LHCN-M2 (cell line): ENCODE measurements at places on chromosomes 4 and X.

GRCh38 chr4:94804650-94805049, 46.9 kb downstream of the BMPR1B start:
- no peak for DNase-seq

DNA sequence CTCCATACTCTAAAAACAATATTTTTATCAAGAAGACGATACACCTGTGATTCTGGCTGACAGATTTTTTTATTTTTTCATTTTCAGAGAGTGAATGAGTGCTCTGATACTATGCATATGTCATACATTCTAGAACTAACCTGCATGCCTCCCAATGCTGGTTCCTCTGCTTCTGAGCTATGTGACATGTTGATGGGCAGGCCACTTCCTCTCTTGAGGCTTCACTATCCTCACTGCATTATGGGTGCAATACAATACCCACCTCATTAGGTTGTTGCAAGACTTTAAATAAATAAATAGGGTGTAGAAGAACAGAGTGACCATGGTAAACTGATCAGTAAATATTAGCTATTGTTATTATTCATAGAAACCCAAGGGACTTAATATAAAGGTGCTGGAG, 408.3 kb downstream of the HNRNPD start:
- DNase-seq, result no peak

DNA sequence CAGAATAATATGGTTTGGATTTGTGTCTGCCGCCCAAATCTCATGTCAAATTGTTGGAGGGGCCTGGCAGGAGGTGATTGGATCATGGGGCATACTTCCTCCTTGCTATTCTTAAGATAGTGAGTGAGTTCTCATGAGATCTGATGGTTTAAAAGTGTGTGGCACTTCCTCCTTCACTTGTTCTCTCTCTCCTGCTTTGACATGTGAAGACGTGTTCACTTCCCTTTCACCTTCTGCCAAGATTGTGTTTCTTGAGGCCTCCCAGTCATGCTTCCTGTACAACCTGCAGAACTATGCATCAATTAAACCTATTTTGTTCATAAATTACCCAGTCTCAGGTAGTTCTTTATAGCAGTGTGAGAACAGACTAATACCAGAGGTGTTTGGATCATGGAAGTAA, 325.7 kb upstream of the GIMD1 start:
- no peak for DNase-seq

- DNase-seq, result no peak
Observed at GRCh38 chr4:144716778-144717177, 70.8 kb downstream of the HHIP start.

DNA sequence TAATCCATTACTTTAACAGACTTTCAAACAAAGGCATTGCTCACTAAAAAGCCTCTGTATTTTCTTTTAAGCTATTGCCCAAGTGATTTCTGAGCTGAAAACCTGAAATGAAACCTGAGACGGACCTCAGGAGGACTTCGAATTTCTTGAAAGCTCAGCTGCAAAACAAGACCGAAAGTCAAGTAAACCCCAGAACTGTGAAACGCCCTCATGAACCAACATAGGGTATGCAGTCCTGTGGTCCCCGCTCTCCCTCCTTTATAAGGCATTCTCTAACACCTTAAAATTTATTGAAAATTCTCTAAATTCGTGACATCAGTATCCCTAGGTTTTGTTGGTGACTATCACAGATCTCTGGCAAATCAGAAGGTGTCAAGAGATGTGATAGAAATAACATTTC, 91.8 kb downstream of the SHISA3 start:
- DNase-seq, result no peak

- peak; percentile 47 for DNase-seq
Observed at GRCh38 chrX:9708923-9709553, 56.6 kb downstream of the GPR143 start.
